ENCODE measurements at places on chromosomes 16 and 17.
A peak's percentile ranks its signal among the peaks of the same experiment; 100 is the strongest.

- DNase-seq, result peak; percentile 50
Observed at GRCh38 chr17:68533887-68534694, 21.9 kb downstream of the PRKAR1A start.

DNA sequence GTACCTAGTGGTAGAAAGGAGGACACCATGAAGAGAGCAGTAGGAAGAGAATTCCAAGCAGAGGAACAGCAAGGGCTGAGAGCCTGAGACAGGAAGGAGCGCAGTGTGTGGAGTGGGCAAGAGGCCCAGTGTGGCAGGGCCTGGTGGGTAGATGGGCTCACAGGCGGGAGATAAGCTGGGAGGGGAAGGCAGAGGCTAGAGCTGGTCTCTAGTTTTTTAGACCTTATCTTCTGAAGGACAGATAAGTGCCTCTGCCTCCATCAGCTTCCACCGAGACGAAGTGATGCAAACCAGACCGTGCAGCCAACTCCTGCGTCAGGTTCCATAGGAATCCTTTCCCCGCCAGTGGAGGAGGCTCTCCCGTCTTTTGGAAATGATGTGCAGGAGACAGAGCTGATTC, 33.6 kb downstream of the CDH1 start:
- no peak for DNase-seq

- DNase-seq, result no peak
Observed at GRCh38 chr16:28118637-28119036, 55.1 kb upstream of the GSG1L start.

GRCh38 chr17:55452139-55452790, 30.6 kb upstream of the MMD start:
- DNase-seq, result peak; percentile 81

DNA sequence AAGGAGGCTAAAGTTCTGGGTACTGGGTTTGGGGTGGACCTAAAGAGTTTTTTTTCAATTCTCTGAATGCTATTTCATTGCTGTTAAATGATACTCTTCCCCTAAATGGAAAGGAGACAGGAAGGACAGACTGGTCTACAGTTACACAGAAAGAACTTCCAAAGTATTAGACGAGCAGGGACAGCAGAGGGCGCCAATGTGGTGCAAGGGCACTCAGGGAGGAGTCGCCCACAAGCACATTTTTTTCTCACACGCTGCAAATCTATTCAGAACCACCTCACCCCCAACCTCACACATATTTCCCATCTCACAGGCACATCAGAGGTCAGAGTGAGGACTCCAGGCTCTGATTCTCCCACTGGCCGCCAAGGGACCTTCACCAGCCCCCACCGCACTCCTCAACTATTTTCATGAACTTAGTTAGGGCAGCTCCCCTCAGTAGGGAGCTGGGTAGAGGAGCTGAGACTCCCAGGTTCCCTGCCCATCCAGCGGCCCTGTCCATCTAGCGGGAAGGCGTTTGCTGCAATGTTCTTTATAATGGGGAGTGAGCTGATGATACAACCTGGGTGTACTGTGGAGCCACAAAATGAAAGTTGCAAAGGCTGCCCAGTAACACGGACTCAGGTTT, 6.8 kb upstream of the CA4 start:
- DNase-seq, result peak; percentile 83

DNA sequence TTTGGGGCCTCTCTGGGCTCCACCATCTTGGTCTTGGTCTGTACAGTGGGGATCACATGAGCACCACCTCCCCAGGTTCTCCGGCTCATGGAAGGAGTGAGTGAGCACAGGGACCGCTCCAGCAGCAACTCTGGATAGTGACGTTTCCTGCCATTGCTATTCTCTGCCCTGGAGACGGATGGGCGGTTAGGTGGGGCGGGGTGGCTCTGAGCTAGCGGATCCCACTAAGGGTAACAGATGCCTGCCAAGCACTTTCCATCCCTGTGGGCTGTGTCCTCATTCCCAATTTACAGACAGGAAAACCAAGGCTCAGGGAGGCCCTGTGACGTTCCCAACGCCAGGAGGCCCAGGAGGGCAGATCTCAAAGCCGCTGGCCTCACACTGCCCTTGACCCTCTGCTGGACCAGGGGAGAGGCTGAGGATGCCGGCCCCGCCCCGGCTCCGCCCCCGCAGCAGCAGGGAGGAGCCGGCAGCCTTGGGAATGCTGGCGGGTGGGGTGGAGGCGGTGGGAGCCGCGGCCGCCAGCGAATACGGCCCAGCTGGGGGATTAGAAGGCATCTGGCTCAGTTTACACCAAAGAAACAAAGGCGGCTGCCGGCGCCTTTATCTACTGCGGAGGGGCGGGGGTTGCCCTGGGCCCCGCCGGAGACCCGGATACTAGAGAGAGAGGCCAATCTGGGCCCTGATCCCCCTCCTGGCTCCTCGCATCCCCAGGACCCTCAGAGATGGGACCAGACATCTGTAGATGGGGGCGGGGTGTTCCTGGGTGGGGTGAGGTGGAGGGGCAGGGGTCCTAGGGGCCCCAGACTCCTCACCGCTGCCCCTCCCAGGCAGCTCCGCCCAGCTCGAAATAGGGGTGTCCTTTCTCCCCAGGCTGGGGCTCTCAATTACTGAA, 122.3 kb upstream of the CIBAR2 start:
- peak; percentile 85 for DNase-seq

- no peak for DNase-seq
Observed at GRCh38 chr17:62680541-62681052, 53.1 kb downstream of the MRC2 start.

DNA sequence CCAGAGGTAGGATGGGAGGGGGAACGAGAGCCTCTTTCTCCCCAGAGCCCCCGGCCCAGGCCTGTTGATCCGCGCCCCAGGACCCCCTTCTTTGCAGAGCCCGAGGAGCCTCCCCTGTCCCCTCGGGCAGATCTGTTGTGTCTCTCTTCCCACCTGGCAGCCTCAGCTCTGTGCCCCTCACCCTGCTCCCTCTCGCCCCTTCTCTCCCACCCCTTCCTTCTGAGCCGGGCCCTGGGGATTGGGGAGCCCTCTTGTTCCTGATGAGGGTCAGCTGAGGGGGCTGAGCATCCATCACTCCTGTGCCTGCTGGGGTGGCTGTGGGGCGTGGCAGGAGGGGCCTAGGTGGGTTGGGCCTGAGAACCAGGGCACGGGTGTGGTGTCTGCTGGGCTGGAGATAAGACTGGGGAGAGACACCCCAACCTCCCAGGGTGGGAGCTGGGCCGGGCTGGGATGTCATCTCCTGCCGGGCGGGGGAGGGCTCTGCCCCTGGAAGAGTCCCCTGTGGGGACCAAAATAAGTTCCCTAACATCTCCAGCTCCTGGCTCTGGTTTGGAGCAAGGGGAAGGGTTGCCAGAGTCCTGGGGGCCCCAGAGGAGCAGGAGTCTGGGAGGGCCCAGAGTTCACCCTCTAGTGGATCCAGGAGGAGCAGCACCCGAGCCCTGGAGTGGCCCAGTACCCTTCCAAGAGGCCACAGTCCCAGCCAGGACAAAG, 65.4 kb downstream of the MRC2 start:
- DNase-seq, result no peak

- peak; percentile 21 for DNase-seq
Observed at GRCh38 chr17:35947156-35947585, 3.7 kb upstream of the LYZL6 start.

DNA sequence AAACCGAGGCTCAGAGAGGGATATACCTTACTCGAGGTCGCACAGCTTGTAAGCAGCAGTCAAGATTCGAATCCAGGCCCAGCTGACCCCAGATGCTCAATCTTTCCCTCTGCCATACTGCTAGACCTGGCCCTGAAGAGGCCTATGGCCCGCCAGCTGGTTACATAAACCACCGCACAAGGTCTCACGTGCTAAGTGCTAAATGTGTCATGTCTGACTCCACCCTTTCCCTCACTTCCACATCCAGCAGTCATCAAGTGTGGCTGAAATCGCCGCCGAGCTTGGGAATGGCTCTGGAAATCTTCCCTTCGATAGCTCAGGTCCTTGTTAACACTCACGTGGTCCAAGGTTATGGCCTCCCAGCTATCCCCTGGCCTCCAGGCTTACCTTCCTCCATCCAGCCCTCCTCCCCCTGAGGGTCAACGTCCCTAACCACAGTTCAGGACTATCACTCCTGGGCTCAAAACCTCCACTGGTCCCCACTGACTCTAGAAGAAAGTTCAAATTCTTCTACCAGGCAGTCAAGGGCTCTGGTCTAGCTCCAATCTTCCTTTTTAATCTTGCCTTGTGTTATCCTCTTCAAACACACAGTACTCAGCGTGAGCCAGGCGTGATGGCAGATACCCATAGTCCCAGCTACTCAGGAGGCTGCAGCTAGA, 3.5 kb downstream of the ZBTB4 start:
- DNase-seq, result peak; percentile 41
